Stimulated activated CD8-positive, alpha-beta memory T cell treated with anti-CD3 and anti-CD28 coated beads, Interleukin-2, amount 100 ng/mL, for 1 hour (primary cell): ENCODE measurements at places on chromosomes 5 and 9.

DNA sequence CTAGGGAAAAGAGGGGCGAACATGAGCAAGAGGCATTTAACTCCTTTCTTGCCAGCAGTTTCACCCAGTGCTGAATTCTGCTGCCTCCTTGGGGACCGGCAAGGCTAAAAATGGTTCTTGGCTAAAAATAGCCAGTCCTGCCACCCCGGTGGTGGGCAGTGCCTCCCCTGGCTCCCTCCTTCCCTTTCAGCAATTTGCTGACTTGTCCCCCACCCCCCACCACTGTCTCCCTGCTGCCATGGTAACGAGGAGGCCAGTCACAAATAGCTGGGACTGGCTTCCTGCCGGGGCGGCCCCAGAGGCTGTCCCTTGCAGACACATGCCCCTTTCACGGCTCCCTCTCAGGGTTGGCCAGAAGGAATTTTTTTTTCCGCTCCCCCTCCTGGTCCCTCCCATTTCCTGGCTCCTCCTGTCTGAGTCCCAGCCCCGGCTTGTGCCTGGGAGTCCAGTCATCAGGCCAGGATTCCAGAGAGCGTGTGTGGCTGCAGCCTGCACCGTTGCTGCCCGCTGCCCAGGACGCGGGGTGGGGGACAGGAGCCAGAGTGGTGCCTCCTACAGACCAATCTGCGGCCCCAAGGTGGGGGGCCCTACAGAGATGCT lies 130.3 kb downstream of the RGS3 start:
- no peak for DNase-seq

GRCh38 chr9:76374783-76375559 lies 19.3 kb downstream of the RFK start:
- no peak for DNase-seq

- DNase-seq, result no peak
Observed at GRCh38 chr9:113499153-113499875, 35.8 kb downstream of the RGS3 start.

DNA sequence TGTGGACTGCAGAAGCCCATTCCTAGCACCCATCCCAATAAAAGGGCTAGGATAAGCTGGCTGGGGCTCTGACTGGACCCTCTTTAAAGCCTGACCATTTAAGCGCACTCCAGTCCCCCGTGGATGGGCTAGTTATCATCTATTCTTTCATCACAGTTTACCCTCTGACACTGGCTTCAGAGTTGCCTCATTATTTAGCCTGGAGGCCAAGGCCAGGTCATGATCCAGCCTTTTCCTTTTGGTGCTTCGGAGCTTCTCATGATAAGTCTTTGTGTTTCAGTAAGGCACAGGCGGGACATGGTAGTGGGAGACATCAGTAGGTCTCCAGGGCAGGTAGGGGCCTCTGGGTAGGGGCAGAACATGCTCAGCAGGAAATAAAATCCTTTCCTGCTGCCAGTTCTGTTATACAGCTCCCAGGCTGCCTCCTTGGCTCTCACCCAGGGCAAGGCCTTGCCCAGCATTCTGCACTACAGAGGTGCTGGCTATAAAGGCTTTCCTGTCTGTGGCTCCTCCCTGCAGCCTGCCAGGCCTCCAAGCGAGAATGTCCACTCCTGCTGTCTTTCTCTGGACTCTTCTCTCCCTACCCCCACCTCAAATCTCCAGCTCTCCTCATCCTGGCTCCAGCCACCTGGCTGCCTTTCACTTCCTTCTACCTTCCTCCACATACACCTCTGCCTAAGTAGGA lies 128.8 kb downstream of the FSTL4 start:
- DNase-seq, result no peak

DNA sequence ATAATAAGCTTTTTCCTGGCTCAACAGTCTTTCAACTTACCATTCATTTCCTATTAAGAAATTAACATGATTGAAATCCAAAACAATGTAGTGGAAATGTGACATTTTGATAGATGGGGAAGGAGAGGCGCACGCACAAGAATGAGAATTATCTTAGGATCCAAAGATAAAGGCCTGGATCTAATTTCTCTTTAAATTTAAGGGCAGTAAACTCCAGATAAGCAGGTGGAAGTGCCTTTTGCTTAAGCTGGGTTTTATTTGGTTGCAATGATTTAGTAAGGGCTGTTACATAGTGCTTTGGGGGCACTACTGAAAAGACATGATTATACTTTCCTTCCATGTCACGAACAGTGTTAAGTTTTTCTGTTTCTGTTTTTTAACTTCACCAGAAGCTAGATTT lies 17.3 kb downstream of the EQTN start:
- DNase-seq, result no peak

- no peak for DNase-seq
Observed at GRCh38 chr5:1199649-1200494, 1.5 kb upstream of the SLC6A19 start.

DNA sequence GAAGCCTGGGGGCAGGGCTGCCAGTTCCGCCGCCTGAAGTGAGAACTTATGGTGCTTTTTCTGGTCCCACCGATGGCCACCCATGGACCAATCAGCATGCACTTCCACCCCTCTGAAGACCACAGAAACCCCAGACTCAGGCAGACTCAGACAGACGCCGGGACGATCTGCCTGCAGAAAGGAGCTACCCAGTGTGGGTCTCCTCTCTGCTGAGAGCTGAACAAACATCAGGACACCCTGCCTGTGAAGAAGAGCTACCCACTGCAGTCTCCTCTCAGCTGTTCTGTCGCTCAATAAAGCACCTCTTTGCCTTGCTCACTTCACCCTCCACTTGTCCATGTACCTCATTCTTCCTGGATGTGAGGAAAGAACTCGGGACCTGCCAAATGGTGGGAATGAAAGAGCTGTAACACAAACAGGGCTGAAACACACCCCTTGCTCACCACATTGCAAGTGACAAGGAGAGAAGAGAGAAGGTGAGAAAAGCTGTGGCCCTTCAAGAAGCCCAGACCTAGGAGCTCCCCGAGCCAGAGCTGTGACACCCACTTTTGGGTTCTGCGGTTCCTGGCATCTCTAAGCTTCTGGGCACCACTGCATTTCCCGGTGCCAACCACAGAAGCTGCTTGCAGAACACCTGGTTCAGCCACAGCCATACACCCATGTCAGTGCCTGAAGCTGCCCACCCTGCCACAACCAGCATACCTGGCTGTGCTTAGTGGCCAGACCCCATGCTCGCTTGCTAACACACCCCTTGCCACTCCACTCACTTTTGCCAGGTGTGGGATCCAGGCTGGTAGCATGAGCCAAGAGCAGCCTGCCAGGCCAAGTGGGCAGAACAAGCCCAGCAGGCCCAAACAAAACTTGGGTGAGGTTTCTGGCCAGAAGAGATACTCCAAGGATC lies 114.3 kb upstream of the TSLP start:
- DNase-seq, result no peak

DNA sequence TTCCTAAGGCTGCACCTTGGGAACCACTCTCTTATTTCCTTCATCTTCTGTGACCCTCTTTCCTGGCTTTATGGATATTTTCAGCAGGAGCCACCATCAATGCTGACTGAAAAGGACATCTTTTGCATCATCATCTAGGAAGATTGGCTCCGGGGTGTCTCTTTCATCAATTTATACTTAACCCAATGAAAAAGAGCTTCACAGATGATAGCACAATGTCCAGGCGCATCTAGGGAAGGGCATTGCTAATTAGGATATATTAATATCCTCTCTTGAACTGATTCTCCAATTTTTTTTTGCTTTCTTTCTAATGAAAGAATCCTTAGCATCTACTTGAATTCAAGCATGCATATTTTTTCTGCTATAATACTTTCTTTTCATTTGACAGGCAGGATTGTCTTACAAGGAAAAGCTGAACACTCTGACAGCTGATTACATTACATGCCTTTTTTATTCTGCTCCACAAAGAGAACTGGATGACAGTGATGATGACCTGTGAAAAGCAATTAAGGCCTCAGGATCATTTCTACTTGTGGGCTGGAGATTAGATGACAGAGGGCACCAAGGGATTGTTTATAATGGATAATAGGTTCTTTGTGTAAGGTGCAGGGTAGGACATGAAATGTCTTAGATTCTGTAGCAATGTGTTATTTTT lies 60.2 kb downstream of the PCSK1 start:
- no peak for DNase-seq

GRCh38 chr5:75951158-75951557 lies 132.0 kb upstream of the SV2C start:
- no peak for DNase-seq

GRCh38 chr9:120366644-120367019 lies 213.3 kb downstream of the CDK5RAP2 start:
- DNase-seq, result no peak

- DNase-seq, result no peak
Observed at GRCh38 chr5:137263371-137264005, 235.6 kb downstream of the SPOCK1 start.

DNA sequence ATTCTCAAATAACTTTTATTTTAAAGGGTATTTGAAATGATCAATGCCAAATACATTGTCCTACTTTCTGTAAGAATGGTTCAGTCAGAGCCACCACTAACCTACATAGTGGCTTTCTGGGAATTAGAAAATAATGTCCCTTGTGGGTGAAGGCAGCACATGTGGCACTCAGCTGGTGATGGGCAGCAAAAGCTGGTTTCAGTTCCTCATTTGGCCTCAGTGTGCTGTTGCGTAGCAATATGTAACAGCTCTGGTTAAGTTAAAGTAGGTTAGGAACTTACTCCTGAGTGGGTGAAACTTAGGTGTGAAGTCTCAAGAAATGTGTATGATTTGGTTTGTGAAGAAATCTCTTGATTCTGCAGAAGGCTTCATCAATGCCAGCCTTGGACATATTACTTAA lies 99.6 kb upstream of the SPEF2 start:
- no peak for DNase-seq

- peak; percentile 8 for DNase-seq
Observed at GRCh38 chr5:50666261-50667022, at the start of gene PARP8. Gene PARP8, plus strand, starts transcription at chr5:50666637. Its CDS starts 459 bp downstream, at chr5:50667096.

DNA sequence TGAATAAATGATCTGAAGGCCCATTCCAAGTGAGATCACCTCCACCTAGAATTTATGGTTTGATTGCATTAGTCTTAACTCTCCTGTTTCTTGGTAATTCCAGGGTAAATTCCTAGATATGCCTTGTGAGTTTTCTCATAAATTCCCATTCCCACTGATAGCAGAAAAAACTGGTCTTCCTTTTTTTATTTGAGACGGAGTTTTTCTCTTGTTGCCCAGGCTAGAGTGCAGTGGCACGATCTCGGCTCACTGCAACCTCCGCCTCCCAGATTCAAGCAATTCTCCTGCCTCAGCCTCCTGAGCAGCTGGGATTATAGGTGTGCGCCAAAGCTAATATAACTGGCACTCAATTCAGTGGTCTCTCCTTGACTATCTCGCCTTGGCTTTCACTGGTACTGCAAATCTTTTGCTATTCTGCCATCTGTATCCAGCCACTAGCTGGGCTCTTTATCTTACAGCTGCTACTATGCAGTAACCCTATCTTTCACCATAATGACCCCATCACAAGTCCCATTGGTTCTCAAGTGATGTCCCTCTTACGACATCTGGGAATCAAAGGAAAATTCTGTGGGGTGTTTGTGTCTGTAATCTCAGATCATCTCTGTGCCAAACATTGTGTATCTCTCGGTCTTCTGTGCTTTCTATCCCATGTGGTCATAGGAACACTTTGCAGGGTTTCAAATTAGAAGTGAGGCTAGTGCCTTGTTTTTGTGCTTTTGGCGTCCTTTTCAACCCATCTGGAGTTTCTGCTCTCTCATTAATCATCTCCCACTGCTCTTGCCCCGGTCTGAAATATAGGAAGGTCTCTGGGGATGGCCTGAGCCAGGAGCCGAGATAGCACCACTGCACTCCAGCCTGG lies 14.4 kb downstream of the HNRNPK start:
- no peak for DNase-seq

GRCh38 chr9:133515615-133516255 lies 9.0 kb downstream of the MYMK start:
- DNase-seq, result no peak

DNA sequence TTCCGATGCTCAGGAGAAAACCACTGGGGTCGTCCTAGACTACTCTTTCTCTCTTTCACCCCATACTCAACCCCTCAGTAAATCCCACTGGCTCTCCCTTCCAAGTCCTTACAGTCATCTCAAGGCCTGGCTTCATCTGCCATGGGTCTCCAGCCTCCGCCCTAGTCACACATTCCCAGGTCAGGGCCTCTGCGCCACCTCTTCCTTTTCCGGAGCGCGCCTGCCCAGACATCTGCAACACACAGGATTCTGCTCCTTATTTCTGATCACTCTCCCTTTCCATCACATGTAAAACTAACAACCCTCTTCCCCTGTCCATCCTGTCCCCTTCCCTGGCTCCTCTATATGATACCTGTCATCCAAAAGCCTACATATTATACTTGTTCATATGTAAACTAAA lies 39.8 kb downstream of the RAPGEF1 start:
- DNase-seq, result no peak

DNA sequence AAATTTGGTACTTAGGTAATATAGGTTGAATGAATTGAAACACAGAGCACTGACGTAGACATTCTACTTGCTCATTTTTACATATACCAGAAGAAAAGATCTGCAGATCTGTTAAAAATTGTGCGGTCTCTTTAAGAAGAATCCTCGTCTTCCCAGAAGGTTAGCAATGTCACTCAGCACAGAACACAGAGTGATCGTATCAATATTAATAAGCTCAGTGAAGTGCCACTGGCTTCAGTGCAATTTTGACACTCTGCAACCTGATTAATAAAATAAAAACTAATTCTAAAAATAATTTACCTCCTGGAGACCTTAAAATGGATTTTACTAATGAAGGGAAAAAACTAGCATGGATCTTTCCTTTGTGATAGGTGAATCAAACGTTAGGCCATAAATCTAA lies 356.1 kb upstream of the DMAC1 start:
- DNase-seq, result no peak

GRCh38 chr9:127755061-127756060 lies 20.3 kb upstream of the TOR2A start:
- no peak for DNase-seq

DNA sequence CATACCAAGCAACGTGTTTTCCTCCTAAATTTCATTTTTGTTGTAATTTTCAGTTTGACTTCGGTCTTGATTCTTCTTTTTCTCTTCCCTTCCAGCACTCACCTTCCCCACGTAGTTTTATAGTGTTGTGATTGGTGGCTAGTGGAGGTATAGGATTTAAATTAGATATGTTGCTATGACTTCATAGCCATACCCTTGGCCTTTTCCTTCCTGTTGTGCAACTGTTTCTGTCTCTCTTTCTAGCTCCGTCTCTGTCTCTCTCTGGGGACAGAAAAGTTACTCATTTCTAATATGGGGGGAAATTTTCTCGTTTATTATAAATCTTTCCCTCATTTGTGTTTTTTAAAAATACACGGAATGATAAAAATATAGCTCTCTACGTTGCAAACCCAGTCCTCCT lies 20.6 kb upstream of the C5orf24 start:
- DNase-seq, result no peak

DNA sequence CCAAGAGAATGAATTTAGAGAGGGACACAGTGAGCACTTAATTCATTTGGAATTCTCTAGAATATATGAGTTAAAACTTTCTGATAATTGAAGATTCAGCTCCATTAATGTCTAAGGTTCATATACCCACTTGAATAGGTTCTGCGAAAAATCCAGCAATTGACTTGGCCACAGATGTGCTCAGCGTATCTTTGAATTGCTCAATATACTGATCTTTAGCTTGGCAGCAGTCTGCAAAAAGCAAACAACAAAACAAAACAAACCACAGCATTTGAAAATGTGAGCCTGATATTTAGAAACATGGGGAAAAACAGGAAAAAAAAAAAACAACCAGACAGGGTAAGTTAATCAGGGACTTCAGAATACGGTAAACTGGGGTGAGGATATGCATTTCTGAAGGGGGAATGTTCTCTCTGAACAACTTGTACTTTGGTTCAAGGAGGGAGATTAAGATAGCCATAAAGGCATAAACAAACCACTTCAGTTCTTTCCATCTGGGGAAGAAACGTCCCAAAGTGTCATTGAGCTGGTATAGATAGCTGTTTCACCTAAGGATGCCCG lies 21.4 kb downstream of the AGXT2 start:
- DNase-seq, result no peak

GRCh38 chr5:77590347-77590746 lies 48.2 kb downstream of the OTP start:
- DNase-seq, result no peak
